ENCODE measurements at places on chromosomes 16 and 17.
A peak's percentile ranks its signal among the peaks of the same experiment; 100 is the strongest.

GRCh38 chr17:16297367-16298139 is 55.7 kb downstream of the CENPV start:
- no peak for DNase-seq

GRCh38 chr16:47943235-47943634 is 212.6 kb downstream of the ABCC12 start:
- DNase-seq: no peak

DNA sequence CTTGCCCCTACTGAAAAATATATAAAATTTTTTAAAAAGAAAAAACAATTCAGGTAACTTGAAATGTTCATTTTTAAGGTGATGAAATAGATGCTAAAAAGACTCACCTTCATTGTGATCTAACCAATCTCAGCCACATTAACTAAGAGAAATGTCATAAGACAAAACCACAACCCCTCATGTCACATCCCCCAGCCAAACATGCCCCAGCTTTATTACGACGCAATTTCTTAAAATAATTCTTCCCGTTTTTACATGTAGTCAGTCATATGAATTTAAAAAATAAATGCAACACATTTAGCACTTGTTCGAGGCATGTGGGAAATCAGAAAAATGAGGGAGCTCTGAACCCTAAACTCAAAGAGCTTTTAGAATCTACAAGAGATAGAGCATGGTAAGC is 9.5 kb downstream of the AMFR start:
- no peak for DNase-seq

DNA sequence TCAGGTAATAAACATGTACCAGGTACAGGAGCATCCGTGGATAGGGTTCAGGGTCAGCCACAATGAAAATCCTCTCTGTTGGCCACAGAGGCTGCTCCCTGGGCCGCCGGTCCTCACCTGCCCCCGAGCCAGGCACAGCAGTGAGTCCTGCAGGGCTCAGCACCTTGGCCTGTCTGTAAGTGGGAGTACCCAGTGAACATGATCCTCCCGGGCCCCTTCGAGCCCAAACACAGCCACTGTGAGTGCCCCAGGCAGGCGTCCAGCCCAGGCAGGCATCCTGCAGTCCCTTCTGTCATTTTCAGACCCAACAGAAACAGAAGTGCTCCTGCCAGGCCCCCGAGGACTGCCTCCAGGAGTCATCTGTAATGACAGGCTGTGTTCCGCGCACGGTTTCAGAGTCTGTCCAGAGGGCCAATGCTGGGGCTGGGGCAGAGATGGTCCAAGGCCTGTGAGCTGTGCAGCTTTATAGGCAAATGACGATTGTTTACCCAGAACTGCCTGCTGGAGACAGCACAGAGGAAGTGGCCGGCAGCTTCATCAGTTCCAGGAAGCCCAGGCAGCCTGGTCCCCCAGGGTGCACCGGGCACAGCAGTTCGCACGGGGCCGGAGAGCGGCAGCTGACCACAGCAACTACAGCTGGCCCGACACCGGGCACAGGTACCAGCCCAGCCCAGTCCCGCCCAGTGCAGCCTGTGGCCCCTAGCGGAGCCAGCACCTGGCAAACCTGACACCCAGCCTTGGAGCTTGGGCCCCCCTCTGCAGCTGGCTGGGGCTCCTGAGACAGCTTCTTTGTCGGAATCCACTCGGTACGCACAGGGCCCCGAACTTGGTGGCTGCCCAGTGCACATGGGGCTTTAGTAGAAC is 13.2 kb downstream of the SLC7A5 start:
- DNase-seq: peak; percentile 56

- no peak for DNase-seq
Measured at GRCh38 chr17:320809-321385, 31.7 kb downstream of the RPH3AL start.

DNA sequence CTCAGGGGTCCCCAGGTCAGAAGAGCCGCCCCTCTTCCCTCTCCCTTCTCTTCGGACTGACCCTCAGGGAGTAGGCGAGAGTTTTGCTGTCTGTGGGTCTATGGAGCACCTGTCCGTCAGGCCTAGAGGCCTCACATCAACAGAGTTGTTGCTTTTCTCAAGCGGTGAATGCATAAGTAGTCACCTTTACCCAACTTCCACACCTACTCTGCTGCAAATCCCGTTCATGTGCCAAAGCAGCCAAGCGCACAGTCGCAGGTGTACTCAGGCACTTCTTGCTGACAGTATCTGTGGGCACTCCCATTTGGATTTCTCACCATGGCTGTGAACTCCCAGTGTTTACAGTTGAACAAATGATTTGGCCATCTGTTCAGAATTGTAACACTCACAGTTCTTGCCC is 4.0 kb upstream of the FA2H start:
- DNase-seq: no peak

- peak; percentile 86 for DNase-seq
Measured at GRCh38 chr16:29900102-29900887, at the start of gene ASPHD1. TSS of gene ASPHD1 (plus strand) at chr16:29900488. CDS start at chr16:29900972, 484 bp downstream.

DNA sequence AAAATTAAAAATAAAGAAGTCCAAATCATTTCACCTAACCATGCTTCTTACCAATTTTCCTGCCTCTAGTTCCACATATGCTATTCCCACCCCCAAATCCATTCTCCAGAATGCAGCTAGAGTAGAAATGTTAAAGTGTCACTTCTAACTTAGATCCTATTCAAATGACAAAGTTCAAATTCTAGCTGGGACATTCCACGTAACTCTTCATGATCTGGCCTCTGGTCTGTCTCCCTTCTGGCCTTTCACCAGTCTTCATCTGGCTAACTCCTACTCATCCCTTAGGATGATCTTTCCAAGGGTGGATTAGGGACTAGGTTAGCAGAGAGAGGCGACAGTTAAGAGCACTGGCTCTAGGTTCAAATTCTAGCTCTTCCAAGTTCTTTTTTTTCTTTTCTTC is 97.9 kb downstream of the TRIM37 start:
- DNase-seq: no peak

- DNase-seq: no peak
Measured at GRCh38 chr16:69942627-69943170, 8.4 kb upstream of the CLEC18A start.

DNA sequence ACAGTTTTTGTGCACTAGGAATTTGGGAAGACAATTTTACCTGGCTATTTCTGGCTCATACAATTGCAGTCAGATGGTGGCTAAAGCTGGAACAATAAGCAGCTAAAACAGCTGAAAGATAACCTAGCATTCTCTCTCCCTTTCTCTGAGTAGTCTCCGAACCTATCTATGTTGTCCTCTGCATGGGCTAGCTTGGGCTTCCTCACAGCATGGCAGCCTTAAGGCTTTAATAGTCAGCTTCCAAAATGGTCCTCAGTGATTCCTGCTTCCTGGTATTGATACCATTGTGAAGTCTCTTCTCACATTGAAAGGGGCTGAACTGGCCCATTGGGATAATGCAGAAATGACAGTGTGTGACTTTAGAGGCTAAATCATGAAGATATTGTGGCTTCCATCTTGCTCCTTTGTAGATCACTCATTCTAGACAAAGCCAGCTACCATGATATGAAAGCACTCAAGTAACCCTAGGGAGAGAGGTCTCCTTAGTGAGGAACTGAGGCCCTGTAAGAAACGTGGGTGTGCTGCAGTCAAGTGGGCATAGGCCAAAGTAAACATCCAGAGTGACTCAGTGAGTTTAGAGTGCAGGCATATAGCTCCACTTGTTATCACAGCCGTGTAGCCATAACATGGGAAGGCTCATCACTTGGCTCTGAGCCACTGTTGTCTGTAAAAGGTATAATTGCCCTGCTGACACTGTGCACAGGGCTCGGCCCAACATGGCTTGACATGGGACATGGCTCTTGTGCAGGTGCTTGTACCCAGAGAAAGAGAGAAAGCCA is 5.5 kb upstream of the VKORC1 start:
- DNase-seq: peak; percentile 82

GRCh38 chr16:24971718-24972117 is 43.5 kb downstream of the ARHGAP17 start:
- DNase-seq: no peak

DNA sequence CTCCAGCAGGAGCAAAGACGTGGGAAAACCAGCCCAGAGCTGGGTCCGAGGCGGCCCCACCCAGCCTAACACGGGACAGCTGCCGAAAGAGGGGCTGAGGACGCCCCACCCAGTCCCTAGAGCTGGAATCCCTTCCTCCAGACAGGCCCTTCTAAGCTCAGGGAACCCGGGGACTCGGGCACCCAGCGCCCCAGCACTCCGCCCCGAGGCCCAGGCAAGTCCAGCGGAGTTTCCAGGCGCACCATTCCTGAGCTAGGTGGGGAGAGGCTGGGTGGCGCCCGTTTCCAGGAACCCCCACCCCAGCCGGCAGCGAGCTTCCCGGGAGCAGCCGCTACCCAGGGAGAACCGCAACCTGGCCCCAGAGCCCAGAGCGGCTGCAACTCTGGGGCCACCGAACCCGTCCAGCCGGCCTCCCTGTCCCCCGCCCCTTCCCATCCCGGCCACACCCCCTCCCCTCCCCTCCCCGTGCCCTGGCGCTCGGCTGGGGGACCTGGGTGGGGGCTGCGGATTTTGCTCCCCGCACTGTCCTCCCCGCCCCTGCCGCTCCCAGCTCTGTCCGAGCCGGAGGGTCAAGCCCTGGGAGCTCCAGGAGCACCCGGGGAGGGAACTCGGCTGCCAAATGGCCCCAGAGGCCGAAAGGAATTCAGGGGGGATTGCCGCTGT is 536 bp downstream of the TMC6 start:
- no peak for DNase-seq

DNA sequence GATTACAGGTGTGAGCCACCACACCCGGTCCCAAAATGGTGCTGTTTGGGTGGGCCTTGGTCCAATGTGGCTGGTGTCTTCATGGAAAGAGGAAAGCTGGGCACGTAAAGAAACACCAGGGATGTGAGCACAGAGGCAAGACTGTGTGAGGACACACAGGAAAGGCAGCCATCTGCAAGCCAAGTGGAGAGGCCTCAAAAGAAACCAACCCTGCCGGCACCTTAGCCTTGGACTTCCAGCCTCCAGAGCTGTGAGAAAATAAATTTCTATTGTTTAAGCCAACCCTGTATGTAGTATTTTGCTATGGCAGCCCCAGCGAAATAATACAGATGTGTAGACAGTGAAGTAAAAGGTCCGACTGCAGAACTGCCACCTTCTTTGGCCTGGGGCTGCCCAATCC is 68.7 kb downstream of the SLC39A11 start:
- no peak for DNase-seq

DNA sequence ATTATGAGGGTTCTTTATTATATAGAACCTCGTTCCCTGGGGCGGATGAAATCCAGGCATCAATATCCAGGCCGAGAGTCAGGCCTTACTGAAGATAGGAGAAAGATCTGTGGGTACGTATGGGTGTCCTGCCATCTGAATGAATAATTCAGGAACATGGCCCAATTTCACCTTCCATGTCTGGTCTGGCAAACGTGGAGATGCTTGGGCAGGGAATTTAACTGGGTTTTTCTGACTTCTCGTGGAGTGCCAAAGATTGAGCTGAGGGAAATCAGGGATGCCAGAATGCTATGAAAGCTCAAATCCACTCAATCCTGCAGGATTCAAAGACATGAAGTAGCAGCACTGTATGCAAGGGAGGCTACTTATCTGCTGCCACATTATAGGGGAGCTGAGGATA is 302.8 kb downstream of the SLC39A11 start:
- DNase-seq: no peak

DNA sequence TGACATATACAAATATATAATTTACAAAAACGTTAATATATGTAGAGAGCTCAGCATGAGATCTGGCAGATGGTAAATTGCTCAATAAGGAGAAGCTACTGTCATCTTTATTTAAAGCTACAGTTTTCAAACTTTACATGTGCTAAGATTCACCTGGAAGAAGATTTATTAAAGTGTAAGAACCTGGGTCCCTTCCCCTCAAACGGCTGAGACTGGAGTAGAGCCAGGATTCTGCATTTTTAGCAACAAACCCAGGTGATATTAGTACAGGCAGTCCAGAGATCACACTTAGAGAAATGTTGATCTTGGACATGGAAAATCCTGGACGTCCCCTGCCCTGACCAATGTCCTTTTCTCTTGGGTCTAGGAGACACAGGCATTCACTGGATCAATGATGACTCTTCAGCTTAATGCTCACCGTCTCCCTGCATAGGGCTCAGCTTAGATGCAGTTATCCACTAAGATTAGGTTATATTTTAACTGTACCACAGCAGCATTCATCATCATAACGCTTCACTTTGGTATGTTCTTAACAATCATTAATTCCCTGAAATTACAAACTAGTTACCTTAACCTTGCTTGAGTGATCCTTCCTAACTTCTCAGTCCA is 20.4 kb downstream of the CDR2 start:
- DNase-seq: no peak

- DNase-seq: peak; percentile 89
Measured at GRCh38 chr17:78324391-78325075, 35.3 kb downstream of the SOCS3 start.

DNA sequence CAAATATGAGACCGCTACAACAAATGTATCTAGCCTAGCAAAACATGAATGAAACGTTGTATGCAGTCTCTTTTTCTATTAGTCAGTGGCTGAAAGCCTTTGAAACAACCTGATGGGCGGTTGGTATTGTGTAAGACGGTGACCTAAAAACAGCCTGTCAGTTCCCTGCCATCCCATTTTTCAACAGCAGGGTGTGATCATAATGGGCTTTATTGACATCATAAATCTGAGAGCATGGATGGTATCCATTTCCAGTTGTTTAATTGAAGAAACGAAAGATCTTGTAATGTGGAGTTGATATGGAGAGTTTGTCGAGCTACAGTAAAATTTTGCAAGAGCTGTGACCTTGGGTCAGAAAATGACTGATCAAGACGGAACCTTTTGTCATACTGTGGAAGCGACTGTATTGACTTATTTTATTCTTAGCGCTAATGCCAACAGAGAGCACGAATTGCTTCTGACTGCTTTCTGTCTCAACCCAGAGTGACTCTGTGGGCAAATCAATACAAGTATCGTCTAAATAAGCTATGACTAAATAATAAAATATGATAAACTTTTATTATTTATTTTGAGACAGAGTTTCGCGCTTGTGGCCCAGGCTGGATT is 12.3 kb upstream of the MEIOB start:
- DNase-seq: no peak

GRCh38 chr16:50263940-50264929 is 2.1 kb upstream of the ADCY7 start:
- peak; percentile 65 for DNase-seq

DNA sequence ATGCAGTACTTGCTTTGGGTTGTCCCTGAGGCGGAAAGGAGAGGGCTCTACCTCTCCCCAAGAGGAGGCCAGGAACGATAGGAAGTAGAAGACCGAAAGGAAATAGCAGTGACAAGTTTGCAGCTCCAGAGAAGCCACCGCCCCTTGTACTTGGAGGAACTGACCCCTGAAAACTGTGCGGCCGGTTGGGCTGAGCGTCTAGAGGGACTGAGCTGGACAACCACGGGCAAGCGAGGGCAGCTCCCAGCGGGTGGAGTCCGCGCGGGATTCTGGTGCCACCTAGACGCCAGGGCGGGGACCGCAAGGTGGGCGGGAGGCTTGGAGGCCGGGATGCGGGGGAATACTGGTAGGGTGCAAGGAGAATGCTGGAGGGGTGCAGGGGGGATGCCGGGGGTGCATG is 1.3 kb upstream of the SLC6A4 start:
- no peak for DNase-seq

GRCh38 chr17:68850749-68851510 is 104.3 kb downstream of the ABCA8 start:
- no peak for DNase-seq
